ENCODE measurements at places on chromosomes 1 and 21.

- no peak for DNase-seq
Measured at GRCh38 chr1:94125551-94126514, 4.9 kb upstream of the ABCA4 start.

DNA sequence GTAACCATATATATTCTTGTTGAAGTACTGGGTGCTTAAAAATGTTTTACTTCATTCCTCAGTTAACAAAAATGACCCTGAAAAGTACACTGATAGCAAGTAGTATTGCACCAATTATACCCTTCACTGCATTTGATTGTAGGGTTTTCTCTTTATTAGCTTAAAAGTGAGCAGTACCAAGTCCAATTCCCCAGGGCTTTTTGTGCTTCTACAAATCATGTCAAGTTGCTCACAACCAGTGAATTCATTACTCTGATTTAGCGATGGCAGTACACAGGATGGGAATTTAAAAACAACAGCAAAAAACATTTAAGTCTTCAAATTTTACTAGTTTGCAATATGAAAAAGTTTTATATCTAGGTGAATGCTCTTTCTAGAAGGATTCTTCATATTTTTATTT is 436.4 kb downstream of the PTBP2 start:
- DNase-seq: no peak

- DNase-seq: no peak
Measured at GRCh38 chr1:229430761-229431283, 3.1 kb downstream of the ACTA1 start.

DNA sequence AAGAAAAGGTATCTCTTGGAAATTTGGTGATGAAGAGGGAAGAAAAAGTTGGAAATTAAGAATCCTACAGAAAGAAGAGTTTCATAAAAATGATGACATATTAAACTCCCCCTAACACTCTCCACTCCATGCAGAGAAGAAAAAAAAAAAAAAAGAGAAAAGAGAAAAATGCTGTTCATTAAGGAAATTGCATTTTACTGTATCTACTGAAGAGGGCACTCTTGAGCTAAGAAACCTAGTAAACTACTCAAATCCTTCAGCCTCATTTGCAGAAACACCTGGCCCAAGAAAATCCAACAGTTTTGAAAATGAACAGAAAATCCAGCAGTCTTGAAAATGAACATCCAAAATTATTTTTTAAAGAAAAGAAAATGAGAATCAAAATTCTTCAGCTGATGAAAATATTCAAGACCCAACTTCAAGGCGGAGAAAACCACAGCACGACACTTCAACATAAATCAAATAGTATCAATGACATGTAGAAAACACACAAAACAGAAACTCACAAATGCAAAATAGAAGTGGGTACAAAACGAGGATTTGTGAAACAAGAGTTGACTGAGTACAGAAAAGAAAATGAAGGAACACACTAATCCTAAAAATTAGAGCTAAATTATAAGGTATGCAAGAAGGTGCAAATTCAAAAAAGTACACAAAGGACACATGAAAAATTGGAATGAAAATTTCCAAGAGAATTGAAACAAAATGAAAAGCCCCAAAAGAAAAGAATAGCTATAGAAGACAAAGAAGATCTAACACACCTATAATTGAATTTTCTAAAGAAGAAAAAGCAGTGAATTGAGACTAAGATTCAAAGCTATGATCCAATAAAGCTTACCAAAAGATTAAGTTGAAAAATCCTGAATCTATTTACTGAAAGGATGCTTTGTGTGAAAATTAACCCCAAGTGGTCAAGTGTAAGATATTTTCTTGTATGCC is 73.2 kb upstream of the DNAJC6 start:
- DNase-seq: peak; percentile 76

GRCh38 chr1:230537456-230537855 is 104.8 kb upstream of the COG2 start:
- peak; percentile 25 for DNase-seq

- DNase-seq: no peak
Measured at GRCh38 chr1:90198616-90199332, 203.9 kb downstream of the ZNF326 start.

- no peak for DNase-seq
Measured at GRCh38 chr1:169245706-169246105, 121.9 kb downstream of the NME7 start.

DNA sequence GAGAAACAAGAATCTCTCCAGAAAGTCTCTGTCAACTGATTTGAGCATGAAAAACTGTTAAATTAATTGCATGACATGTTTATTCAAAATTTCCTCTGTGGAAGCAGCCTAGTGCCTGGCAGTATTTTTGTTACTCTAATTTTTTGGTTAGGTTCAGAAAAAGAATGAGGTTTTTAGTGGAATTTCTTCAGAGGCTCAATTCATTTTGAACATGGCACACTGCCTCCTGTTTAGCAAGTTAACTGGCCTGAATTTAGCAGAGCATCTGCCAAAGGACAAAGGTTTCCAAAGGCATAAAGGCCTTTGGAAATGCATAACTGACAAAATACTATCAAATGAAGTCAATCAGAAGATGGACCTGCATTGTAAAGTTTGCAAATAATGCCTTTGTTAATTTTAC is 1326.5 kb downstream of the PLA2G4A start:
- DNase-seq: no peak

DNA sequence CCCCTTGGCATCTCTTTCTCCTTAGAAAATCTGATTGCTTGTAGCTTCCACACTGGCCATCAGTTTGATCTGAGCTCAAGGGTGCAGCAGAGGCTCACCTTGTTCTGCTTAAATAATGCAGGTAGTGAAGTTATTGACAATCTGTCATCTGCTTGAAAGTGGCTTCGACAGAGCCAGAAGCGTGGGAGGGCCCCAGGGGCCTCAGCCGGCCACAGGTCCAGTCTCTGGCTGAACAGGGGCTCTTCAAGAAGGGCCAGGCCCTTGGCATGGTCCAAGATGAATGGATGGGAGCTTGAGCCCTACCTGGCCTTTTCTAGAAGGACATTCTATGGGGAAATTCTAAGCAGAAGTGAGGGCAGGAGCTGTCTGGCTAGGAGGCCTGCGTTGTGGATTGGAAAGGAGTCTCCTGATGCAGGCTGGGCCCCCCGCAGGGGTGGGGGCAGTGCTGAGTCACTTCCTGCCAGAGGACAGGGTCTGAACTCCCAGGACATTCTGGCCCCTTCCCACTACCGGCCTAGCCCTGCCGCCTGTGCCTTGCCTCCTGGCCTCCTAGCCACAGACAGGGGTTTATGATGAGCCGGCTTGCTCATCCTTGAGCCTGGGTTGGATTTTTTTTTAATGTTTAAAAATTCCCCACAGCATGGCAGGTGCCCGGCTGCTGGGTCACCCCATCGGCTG is 162.3 kb upstream of the VAMP3 start:
- DNase-seq: no peak

GRCh38 chr1:202355944-202356553 is 7.5 kb downstream of the PPP1R12B start:
- no peak for DNase-seq

DNA sequence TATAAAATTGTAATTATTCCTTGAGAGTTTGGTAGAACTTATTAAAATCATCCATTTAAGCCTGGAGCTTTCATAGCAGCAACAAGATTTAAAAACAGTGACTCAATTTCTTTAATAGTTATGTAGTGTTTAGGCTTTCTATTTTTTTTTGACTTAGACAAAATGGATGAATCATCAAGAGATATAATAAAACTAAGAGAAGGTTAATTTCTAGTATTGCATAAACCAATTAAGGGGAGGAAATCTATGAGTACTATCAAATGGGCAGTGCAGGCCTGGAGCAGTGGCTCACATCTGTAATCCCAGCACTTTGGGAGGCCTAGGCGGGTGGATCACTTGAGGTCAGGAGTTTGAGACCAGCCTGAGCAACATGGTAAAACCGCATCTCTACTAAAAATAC is 416.3 kb upstream of the USP24 start:
- no peak for DNase-seq

GRCh38 chr1:151958959-151959358 is 34.7 kb downstream of the S100A10 start:
- DNase-seq: no peak

DNA sequence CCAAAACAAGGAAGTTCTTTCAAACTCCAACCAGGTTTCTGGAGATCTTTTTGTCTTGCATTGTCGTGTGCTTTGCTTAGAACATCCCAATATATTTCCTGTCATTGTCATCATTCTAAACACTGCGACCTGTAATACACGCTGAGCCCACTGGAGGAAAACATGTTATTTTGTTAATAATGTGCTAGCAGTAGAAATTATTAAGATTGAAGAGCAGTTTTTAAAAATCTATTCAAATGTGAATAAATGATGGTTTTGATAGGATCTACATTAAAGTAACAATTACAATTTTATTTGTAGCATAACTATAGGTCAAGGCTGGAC is 268.5 kb downstream of the PTPRC start:
- no peak for DNase-seq

DNA sequence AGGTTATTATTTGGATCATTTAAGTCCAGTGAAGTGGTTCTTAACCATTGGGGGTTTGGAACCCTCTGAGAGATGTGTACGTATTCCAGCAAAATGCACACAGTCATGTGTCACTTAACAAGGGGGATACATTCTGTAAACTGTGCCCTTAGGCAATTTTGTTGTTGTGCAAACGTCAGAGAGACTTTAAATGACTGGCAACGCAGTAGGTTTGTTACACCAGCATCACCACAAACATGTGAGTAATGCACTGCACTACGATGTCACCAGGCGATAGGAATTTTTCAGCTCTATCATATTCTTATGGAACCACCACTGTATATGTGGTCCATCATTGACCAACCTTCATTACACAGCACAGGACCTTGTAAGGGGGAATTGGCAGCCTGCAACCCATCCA is 11.9 kb downstream of the AHCYL1 start:
- no peak for DNase-seq

DNA sequence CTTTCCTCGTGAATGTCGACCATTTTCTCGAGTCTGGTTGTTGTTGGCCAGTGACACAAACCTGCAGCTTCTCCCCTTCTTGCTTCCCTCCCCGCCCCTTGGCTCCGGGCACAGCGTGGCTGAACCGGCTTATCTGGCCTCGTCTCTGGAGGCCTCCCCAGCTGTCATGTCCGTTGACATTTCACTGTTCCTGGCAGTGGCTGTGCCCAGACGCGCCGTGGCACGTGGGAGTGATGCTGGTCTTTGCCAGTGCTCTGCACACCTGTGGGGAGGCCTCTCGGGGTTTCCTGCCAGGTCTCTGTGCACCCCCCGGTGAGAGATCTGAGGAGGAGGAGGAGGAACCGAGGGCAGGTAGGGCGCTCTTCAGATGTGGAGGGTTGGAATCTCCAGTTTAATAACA is 23.7 kb downstream of the SKI start:
- no peak for DNase-seq

- DNase-seq: no peak
Measured at GRCh38 chr21:25366116-25366515, 241.2 kb downstream of the MRPL39 start.

DNA sequence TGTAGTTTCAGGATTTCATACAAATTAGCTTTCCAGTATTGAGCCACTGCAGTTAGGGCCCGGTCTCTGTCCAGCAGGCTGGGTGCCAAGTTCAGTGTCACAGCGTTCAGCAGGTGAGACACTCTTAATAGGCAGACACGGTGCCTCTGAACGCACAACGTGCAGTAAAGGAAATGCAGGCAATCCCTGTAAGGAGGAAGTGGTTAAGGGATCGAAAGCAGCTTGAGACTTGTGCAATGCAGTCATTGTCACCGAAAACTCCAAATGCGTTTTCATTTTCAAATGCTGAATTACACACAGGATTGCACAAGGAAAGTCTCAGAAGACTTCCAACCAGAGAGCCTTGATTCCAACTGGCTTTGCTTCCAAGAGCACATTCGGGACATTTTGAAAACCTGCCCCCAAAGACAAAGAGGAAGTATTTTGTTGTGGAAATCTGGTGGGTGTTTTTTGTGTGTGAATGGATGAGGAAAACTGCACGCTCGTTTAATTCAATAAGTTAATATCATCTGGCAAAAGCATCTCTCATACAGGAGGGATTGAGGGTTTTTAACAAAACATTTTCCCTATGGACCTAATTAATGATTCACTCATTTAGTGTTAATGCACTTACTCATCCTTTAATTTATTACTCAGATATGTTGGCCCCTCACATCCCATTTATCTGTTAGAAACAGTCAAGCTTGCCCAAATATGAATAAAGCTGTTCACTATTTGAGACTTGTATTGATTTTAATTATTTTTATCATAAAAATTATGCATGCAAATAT is 61.6 kb downstream of the PTGS2 start:
- DNase-seq: peak; percentile 69

DNA sequence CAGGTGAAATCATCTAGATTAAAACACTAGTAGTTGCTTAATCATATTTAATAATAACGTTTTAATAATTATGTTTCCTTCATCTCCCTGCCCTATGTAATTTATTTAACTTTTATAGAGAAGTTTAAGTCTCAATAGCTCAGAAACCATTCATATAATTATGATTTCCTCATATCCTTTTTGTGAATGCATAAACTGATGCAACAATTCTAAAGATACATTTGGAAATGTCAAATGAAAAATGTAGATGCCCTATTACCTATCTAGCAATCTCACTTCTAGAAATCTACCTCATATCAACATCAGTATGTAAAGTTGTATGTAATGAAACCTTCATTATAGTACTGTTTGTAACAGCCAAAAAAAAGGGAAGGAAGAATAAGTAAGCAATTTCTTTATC is 10.5 kb downstream of the DRAM2 start:
- DNase-seq: peak; percentile 16

- peak; percentile 87 for DNase-seq
Measured at GRCh38 chr1:115098979-115099692, 9.8 kb upstream of the TSPAN2 start.

DNA sequence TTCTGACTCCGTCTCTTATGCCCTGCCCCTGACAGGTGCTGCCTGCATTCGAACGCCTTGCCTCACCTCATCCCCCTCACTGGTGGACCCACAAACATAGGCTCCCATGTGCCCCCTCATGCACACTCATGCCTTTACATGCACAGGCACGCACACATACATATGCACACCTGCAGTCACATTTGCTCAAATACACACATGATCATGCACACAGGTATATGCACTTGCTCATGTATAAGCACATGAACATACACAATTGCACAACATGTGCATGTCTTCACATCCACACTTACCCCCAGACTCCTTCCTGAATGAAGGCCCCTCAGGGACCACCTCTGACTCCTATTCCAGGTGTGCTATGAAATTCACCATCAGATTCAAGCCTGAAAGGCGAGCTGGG is 506.9 kb downstream of the PTPRU start:
- no peak for DNase-seq

DNA sequence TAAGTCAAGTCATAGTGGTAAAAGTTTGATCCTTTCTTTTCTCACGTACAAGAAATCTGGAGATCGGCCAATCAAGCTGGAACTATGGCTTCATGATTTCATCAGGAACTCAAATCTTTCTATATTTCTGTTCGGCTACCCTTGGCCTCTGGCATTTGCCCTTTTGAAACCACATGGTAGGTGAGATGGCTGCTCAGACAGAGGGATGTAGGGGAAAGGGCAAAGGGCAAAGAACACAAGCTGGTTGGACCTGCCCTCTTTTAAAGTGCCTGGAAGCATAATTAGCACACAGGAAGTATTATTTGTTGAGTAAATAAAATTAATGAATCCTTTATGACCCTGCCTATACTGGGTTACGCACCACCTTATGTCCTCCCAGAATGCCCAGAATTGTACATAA is 11.5 kb upstream of the RGS1 start:
- no peak for DNase-seq
